ENCODE measurements at places on chromosomes 5 and 9. TPM values are rescaled to one million over a fixed set of nuclear protein-coding genes. Genes with fewer than 3 reads are reported as not detected.

- DNase-seq, result no peak
Observed at GRCh38 chr5:60102961-60103693, 209.6 kb upstream of the PDE4D start.

DNA sequence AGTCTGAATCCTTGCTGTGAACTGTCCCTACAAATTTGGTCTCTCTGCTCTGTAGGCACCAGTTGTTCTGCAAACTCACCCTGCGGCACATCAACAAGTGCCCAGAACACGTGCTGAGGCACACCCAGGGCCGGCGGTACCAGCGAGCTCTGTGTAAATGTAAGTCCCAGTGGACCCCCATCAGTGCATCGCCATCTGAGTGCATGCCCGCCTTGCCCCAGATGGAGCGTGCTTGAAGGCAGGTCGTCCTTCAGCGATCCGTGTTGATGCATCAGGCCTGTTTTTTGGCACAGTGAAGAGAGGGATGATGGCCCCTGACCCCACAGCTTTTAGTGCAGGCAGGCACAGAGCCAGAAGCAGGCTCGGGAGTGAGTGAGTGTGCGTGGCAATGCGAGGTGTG lies 1.3 kb downstream of the SURF2 start:
- no peak for DNase-seq

DNA sequence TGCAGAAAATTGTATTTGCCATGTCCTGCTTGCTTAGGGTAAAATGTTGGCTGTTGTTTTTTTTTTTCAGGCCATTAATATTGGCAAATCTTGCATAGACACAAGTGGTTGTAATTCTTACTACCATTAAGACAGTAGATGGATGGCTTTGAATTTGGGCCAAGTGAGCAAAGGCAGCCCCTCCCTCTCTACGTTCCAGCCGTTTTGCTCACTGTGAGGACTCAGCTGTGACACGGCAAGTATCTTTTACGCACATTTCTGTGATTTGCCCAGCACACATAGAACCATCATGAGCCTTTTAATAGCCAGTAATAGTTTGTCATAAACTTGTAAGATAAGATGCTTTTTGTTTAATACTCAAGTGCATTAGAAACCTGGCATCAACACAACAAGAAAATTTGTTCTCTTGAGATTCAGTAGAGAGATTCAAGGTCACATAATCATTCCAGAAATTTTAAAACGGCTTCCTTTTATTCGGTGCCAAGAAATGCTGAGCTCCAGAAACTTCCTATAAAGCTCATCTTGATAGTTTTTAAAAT lies 205.2 kb upstream of the ADCY2 start:
- DNase-seq, result no peak

DNA sequence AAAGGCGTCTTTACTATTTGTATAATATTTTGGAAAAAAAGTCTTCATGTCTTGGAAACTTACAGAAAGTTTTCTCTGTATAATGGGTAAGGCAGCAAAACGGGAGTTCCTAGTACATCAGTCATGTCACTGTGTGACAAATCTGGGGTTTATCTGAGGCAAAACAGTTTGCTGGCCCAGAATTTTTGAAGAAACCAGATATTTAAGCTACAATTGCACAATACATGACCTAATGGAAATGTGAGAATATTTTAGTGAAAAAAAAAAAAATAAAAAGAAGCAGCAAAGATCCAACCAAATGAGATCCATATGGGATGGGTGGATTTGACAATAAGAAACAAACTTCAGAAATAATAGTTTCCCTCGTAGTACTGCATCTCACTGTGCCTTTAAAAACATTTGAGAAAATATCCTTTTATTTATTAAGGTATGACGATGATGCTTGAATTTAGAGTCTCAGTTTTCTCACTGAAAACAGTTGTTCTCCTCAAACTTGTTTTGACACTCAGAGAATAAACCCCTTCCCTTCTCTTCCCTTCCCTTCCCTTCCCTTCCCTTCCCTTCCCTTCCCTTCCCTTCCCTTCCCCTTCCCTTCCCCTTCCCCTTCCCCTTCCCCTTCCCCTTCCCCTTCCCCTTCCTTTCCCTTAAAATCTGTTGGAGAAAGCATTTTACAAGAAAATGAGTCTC lies 180.5 kb upstream of the TUT7 start:
- DNase-seq, result no peak

DNA sequence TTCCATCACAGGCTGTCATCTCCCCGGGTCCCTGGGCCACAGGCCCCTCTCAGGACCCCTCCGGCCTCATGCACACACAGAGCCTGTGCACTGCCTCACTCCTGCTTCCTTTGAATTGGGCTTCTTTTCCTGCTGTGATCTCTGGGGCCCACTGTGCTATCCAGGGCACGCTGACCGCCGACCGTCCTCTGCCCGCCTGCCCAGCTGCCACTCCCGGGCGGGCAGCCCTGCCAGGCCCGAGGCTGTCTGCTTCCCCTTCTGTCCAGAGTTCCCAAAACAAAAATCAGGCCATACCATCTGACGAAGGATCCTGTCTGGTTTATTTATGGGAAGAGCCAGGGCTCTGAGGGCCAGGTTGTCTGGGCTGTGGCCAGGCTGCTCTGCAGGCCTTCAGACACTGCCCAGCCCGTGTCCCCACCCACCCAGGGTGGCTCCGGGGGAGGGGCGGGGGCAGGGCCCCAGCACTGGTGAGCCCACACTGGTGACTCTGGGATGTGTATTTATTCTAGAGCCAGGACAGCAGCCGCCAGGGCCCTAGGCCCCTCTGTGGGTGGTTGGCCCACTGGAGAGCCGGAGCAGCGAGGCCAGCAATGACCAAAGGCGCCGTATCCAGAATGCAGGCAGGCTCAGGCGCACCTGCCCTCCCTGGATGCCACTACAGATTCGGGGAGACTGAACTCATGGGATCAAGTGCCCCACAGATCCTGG lies 57.0 kb downstream of the ADAMTS2 start:
- no peak for DNase-seq

- no peak for DNase-seq
Observed at GRCh38 chr9:111719541-111719940, 58.1 kb downstream of the GNG10 start.

DNA sequence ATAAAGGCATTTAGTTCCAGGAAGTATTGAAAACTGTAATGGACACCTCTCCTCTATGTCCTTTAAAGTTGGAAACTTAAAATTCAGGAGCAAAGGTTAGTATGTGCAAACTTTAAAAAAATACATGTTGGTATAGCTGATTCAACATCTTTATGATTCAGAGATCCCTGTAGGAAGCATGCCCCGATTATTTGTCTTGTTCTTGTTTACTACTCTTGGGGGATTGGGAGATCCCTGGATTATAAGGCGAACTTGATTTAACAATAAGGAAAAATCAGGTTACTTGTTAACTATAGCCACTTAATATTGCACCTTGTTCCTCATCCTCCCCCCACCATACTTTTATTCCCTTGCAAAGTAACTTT lies 1.7 kb downstream of the F2RL1 start:
- DNase-seq, result no peak

PCDHB7 gene
- polyA plus RNA-seq, result 4.2 TPM

SPATA31E1 gene
- not detected for polyA plus RNA-seq

SPARC gene
- polyA plus RNA-seq, result 2,320 TPM
